ENCODE measurements at places on chromosomes 3 and 15.

GRCh38 chr15:36323615-36324014 is 255.8 kb upstream of the CDIN1 start:
- DNase-seq: no peak

DNA sequence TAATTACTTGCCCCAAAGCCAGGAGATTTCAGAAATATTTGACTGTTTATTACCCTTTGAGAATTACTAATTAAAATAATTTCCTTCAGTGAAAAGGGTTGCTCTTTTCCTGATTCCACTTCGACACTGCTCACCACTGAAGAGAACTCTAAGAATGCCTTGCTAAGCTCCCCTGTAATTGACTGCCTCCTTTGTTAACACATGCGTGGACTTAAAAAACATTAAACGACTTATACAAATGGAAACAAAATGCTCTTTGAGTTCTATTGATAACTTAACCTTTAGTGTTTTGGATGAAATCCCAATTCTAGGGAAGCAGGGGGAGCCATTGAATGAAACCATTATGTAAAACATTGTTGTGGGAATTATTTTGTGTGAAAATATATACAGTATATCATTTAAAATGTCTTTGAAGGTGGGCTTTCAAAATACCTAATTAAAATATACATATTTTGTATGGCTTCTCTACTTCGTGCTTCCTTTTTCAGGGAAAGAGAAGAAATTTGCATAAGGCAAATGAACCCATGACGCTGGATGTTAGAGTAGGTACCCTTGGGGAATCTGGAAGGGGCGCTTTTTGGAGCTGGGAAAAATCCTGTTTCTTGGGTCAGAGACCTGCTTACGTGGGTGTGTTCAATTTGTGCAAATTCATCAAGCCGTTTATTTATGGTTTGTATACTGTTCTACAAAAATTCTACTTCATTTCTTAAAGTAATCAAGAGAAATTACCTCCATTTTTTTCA is 64.2 kb downstream of the WWTR1 start:
- no peak for DNase-seq

- DNase-seq: no peak
Measured at GRCh38 chr3:169348276-169348675, 315.2 kb downstream of the MECOM start.

DNA sequence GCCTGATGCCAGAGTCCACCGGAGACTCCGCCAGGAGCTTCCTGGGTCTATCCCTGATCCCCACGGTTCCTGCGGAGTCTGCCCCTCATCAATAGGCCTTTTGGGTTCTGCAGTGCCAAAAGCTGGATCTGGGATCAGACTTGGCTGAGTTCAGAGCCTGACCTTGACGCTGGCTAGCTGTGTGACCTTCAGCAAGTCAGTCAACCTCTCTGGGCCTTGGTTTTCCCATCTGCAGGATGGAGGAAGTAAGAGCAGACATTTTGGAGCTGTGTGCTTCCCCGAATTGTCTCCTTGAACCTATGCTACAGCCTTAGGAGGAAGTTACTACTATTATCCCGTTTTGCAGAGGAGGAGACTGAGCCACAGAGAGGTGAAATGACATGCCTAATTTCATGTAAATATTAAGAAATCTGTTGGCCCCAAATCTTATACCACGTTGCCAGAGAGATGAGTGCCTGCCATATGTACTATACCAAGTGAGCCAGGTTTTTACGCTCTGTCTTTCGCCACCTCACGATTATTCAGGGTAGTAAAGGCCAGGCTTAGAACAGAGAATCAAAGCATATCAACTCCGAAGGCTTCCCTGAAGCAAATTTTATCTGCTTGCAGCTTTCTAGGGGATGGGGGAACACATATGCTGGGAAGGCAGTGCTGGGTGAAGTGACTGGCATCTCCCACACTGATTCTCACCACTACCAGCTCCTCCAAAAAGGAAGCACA is 112.5 kb downstream of the SRGAP3 start:
- no peak for DNase-seq

DNA sequence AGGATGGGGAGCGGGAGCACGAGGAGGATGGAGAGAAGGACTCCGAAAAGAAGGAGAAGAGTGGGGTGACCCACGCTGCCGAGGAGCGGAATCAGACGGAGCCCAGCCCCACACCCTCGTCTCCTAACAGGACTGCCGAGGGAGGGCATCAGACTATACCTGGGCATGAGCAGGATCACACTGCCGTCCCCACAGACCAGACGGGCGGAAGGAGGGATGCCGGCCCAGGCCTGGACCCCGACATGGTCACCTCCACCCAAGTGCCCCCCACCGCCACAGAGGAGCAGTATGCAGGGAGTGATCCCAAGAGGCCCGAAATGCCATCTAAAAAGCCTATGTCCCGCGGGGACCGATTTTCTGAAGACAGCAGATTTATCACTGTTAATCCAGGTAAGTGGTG is 169.8 kb downstream of the FEZF2 start:
- DNase-seq: no peak

- DNase-seq: no peak
Measured at GRCh38 chr3:111285184-111285538, 213.5 kb downstream of the NECTIN3 start.

DNA sequence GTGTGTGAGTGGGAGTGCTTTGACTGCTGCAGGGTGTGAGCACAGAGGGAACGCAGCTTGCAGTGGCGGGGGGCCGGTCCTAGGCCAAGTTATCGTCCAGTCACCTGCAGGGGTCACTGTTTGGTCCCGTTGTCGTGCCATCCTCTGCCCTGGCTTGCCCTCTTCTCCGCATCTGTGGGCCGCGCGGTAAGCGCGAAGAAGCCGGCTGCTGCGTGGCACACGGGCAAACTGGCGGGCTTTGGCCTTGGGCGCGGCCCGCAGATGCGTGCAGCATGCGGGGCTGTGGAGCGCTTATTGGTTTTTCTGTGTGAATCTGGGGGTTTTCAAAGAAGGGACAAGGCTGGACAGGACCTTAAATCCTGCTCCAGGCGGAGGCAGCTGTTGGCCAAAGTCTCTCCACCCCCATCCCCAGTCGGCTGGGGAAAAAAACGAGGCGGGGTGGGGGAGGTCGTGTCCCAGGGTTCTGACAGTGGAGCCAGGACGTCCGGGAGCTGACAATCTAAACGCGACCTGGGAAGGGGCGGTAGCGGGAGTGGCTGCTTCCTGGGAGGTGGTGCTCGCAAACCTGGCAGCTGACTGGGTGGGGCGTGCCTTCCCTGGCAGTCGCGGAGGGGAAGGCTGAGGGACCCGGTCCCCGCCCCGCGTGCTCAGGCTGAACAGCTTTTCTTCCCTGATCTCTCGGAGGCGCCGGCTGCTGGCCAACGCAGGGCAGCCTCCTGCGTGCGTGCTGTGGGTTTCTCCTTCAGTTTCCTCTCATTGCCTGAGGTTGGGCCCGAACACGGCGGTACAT is 39.7 kb upstream of the VEPH1 start:
- DNase-seq: no peak

DNA sequence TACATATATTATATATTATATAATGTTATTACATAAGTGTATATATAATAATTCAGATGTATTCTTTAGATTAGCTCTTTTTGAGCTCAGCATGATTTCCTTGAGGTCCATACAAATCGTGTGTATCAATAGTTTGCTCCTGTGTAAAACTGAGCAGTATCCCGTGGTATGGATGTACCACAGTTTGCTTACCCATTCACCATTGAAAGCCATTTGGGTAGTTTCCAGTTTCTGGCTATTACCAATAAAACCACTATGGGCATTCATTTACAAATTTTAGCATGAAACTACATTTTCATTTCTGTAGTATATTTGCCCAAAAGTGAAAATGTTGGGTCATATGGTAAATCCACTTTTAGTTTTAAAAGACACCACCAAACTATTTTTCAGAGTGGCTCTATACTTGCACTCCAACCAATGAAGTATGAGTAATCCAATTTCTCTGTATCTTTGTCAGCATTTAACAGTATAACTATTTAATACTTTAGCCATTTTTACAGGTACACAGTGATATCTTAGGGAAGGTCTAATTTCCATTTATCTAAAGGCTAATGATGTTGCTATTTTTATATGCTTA is 1361.4 kb upstream of the GBE1 start:
- no peak for DNase-seq

DNA sequence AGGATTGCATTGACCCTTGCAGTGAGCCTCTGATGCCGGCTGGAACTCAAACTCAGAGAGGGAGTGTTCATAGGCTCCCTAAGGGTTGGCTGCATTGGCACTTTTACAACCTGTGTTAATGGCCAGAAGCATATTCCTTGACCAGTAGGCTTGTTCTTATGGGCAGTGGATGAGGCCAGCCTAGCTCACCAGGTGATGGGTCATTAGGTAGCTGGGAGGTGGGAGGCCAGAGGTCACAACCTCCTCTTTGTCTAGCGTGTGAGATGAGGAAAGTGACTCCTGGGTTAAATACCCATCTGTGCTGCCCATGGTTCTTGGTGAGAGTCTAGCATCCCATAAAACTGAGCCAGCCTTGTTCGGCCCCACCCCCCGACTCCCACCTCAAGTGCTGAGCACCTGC is 275.7 kb upstream of the CTNNB1 start:
- DNase-seq: no peak

- no peak for DNase-seq
Measured at GRCh38 chr3:197171481-197172067, 126.8 kb downstream of the DLG1 start.

GRCh38 chr3:13201851-13202250 is 128.6 kb upstream of the IQSEC1 start:
- no peak for DNase-seq

Data from stimulated activated CD8-positive, alpha-beta memory T cell treated with anti-CD3 and anti-CD28 coated beads, Interleukin-4, amount 100 ng/mL, for 1 hour (primary cell).